Activated CD4-positive, CD25-positive, alpha-beta regulatory T cell treated with anti-CD3 and anti-CD28 coated beads, Interleukin-2, amount 50 U/mL, for 24 hours (primary cell): ENCODE measurements at places on chromosomes 11 and 22.
A peak's percentile ranks its signal among the peaks of the same experiment; 100 is the strongest.

DNA sequence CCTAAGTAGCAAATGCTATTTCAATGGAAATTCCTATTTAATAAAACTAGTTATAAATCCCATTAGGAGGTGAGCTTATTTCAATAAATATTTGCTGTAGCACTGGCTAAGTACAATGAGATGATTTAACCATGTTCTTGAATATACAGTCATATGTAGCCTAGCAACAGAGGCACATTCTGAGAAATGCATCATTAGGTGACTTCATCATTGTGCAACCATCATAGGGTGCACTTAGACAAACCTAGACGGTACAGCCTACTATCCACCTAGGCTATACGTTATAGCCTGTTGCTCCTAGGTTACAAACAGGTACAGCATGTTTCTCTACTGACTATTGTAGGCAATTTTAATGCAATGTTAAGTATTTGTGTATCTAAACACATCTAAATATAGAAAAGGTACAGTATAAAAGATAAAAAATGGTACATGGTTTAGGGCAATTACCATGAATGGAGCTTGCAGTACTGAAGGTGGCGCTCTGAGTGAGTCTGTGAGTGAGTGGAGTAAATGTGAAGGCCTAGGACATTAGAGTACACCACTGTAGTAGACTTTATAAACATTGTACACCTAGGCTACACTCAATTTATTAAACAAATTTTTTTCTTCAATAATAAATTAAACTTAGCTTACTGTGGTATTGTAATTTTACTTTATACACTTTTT, 350.1 kb downstream of the CASP12 start:
- ATAC-seq = peak; percentile 64

GRCh38 chr11:71955898-71956456, 27.1 kb downstream of the RNF121 start:
- ATAC-seq = peak; percentile 5

GRCh38 chr11:102757823-102758549, 22.4 kb downstream of the MMP10 start:
- no peak for ATAC-seq

DNA sequence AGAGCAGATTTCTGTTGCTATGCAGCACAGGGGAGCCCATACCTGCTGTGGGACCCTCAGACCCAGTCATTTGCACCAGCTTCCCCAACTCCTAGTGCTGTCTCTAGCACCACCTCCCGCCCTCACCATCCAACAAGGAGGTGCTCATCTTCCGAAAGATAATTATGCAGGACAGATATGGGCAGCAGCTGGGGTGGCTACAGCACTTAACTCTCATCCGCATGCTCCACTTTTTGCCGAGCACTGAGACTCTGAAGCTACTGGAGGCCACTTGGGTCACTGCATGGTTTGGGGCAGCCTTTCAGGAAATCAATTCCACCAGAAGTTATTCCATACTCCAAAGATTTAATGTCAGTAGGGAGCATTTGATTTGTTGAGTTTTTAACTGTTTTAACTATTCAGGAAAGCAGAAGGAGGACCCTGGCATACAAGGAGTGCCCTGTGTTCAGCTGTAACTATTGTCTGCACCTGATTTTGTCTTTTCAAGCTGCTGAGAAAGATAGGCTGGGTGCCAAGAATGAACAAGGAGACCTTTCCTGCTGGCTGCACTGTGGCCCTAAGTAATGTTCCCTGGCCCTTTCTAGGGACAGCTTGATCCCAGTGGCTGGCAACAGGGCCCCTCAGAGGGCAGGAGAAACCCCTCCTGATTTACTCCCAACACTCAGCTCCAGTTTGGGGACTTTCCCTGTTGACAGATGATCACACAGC, 67.3 kb upstream of the CSNK2A3 start:
- ATAC-seq = no peak

GRCh38 chr11:8690374-8691342, 8.1 kb downstream of the RPL27A start:
- no peak for ATAC-seq
